ENCODE measurements at places on chromosomes 12 and 14.

DNA sequence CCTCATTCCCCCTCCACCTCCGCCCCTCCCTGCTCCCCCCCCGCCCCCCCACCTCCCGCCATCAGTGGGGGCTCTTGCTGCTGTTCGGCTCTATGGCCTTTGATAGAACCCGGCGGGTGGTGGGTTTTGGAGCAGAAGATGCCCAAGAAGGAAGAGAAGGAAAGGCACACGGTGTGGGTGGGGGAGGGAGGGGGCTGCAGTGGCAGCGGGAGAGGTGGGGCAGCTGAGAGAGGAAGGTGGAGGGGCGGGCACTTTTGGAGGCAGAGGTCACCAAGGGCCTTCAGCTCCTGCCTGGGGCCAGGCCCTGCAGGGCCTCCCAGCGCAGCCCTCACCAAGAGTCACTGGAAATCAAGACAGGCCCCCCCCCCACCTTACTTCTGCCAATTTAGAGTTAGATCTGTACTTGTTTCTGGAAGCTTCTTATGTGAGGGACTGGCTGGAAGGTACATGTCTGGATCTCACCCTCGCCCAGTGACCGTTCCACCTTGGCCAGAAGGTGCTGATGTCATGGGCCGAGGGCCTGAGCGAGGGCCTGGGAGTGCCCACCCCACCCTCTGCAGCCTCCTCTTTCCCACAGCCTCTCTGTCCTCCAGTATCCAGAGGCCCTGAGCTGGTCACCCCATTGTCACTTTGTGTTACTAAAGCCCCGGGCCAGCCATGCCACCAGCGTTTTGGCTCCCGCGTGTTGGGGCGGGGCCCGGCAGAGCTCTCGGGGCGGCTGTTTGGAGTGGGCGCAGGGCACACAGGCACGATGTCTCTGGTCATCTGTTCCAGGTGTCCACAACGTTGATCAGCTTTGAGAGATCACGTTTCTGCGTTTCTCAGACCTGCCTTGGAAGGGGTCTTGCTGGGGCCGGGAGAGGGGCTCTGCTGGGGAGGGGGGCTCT, 153.9 kb downstream of the KIF26A start:
- DNase-seq = no peak

DNA sequence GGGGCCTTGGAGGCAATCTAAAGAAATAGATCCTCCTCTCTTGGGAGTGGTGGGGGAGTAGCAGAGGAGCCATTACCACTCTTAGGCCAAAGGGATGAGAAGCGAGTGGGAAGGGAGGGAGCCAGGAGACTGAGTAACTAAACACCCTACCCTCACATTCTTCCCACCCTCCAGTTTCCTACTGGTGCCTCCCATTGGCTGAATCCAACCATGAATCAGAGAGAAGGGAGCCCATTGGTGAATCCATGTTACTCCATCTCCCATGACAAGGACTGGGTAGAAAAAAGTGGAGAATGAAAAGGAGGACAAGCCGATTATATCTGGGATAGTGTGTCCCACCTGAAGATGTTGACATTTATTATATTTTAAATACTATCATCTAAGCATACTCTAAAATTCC, 76.8 kb upstream of the LHX5 start:
- DNase-seq = no peak

DNA sequence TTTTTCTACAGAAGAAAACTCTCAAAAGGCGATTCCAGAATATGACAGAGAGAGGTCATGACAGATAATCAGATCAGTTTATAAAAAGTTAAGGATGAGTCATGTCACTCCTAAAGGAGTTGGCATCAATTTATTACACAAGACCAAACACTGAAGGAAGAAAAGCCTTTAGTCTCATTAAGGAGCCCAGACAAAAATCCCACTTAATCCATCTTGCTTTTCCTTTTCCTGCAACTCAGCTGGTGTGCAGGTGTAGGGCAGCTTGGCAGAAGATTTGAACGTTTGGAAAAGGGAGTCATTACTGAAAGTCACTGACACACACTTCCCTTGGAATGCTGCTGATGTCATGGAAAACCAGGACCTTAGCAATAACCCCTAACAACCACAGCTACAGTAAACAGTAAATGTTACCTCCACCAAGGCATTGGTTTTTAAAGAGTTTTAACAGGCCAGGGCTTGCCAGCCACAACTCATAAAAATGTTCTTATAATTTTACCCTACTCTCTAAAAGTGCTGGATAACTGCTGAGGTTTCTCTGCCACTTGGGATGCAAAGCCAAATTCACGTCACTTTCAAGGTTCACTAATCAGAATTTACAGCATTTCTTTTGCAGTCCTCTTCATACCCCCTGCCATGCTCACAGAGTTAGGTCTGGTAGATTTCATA, 320.6 kb downstream of the RAD51B start:
- no peak for DNase-seq

GRCh38 chr12:91663310-91663709, 480.7 kb upstream of the DCN start:
- DNase-seq = no peak

DNA sequence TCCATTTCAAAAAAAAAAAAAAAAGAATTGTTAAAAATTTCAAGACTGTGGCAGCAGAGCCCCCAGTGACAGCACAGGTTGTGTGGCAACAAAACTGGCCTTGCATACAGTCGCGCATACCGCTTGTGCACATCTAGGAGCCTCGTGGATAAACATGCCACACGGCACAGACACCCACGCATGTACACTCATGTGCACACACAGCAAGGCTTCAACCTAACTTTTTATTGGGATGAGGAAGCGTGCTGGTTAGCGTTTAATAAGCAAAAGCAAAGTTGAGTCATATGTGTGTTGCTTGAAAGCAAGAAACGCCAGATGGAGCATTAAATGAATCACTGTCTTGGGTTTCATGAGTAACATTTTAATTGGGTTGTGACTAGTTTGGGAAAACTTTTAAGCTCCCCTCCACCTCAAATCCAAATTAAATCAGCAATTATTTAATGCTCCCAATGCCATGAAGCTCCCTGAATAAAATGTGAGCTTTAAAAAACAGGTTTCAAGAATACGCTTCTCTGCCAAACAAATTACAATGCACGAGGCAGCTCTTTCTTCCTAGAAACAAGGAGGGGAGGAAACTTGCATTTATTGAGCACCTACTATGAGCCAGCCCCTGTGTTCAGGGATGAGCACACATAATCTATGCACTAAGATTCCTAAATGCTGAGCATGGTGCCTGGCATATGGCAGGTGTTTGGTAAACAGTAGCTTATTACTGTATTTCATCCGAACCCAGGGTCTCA, 35.7 kb upstream of the EML1 start:
- peak; percentile 90 for DNase-seq

DNA sequence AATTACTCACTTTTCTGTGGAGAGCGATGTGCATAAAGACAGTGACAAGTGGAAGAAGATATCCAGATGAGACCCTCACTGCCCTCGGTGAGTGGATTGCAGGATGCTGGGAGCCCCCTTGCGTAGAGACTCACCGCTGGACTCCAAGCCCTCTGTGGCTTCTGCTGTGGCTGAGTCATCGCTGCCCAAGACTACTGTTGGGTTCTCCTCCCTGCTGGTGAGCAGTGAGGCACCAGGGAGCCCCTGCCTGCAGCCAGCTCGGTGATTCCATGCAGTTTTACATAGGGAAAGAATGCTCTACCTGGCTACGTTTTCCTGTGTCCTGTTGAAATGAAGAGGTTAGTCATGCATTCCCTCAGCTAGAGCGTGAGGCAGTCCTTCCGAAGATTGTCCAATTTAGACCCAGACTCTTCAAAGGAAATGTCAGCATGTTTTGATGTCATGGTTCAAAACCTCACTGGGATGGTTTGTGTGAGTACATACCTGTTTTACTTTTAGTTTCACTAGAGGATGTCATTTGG, 28.2 kb downstream of the TRAF3 start:
- no peak for DNase-seq
